ENCODE measurements at places on chromosomes 4 and X.
A peak's percentile ranks its signal among the peaks of the same experiment; 100 is the strongest.

DNA sequence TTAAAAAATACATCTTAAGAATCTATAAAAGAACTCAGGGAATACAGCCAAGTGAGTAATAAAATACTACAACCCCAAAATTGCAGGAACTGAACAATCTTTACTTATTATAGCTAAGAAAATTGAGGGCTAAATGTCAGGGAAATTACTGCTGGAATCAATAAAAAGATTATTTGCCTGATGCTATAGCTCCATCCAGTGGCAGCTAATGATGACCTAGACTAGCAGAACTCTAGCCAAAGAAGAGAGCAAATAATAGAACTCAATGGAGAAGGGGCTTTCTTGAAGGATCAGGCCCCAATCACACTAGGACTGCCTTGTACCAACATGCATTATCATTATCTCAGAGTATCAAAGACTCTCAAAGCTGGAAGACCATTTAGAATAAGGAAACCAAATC is 85.0 kb upstream of the FAM241A start:
- ATAC-seq: peak; percentile 52

GRCh38 chr4:141246683-141247429 is 26.2 kb downstream of the ZNF330 start:
- ATAC-seq: no peak

- ATAC-seq: no peak
Observed at GRCh38 chrX:125492439-125492838, 172.8 kb downstream of the TEX13C start.

DNA sequence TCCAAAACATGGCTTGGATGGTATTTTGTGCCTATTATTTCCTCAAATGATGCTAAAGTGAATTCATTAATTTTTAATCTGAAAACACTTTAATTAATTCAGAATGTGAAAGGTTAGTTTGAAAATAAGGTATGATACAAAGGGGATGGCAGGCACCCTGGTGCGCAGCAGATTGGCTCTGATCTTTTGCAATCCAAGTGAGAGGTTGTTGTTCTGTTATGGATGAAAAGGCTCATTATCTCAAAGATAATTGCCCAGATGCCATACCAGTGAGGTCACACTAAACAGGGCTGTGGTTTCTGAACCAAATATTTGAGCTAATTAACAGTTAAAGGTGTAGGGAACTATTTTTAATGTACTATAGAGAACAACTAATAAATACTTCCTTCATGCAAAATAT is 504.9 kb downstream of the RAPGEF2 start:
- no peak for ATAC-seq

DNA sequence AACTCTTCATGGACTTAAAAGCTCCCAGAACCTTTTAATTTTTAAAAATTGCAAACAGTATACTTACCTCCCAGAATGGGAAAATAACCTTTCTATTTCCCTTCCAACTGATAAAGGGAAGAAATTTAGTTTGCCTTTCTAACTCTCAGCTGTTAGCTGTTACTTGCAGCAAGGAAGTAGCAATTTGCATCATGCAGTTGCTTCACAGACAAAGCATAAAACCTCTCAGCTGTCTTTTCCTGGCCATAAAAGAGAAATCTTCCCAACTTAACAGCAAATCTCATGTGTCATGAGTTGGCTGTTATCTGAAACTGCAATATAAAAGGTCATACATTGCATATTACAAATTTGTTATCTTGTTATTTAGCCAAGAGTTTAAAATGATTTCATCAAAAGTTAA is 18.4 kb downstream of the C4orf17 start:
- no peak for ATAC-seq

DNA sequence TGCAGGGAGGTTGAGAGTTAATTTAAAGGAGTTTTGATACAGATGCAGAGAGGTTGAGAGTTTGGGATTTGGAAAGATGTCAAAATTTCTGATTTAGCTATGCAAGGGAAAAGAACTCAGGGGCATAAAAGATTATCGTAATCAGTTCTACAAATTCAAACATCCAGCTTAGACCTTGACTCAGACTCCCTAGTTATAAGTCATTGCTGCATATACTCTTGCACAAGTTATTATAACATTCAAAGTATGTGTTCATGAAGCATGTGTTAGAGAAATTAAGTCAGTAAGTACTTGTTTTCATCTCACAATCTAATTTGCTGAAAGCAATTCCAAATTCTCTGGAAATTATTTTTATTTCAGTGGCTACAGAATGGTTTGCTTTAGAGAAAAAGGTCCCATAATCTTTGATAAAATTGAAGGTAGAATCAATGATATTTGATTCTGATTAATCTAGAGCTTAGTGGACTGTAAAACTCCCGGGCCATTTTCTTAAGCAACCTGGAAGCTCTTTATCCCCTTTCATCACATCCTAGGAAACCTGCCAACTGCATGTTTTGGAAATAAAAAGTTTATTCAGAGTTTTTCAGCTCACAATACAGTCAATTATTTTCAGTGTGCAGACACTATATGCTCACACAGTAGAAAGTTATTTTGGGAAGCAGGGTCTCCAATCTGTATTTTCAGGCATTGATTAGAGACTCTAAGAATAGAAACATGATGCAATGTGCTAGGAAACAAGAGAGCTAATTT is 132.9 kb upstream of the SPANXC start:
- ATAC-seq: no peak

DNA sequence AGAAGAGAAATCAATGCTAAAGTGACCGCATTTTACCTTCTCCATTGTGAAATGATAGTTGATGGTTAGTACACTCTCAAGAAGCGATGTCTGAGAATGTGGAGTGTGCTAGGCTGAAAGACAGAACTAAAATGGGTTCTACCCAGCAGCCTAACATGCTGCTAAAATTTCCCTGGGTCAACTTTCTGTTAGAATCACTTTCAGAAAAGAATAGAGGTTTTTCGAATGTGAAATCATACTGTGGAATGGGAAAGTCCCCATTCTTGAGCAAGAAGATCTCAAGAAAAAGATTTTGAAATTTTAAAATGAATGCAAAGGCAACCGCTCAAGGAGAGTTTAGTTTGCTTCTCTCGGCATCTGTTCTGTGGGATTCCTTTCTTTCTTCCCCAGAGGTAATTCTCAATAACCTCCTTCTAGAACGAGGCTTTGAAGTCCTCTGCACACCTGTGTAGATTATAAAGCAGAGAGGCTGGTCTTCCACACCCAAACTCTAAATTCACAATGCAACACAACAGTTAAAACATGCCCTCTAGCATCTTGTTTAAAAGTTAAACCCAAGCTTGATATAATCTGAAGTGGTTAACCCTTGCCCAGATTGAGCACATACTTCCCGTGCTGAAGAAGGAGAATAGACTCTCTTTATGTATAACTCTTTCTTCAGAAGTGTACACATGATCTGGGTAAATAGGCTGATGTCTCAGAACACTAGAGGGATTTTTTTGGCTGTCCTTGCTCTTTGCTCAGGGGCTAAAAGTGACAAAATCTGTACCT is 208.7 kb upstream of the KLF3 start:
- no peak for ATAC-seq

- ATAC-seq: no peak
Observed at GRCh38 chrX:112800971-112801775, 39.5 kb downstream of the AMOT start.

DNA sequence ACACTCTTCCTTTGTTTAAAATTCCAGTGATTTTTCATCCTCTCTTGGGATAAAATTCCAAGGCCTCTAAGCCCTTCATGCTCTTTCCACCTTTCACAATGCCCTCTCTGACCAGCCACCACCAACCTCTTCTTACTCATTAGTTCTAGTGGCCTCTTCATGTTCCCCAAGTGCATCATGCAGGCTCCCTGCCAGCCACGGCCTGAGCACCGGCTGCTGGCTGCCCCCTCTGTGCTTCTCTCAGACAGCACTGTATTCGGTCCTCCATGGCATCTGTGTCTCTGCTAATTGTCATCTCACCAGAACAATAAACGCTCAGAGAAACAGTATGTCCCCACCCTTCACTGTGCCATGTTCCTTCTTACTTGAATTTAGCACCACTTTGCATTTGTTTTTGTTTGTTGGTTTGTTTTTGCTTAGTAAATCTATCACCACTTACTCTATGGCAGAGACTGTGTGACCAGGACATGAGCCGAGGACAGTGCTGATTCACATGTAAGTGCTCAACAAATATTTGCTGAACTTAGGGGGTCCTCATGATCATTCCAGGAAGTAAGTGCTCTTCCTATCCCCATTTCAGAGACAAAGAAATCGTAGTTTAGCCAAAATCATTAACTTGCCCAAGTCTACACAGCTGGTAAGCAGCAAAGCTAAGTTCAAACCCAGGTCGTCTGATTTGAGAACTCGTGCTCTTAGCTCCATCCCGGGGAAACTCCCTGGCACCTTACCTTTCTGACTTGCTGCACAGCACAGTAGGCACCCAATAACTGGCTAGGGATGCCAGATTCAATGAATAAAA is 77.1 kb upstream of the UCP1 start:
- ATAC-seq: no peak

- no peak for ATAC-seq
Observed at GRCh38 chr4:78426972-78427371, 124.6 kb upstream of the ANXA3 start.
